HTR-8/SVneo (cell line): ENCODE measurements at places on chromosomes 16 and 17.

GRCh38 chr17:7253082-7253481 lies 1.1 kb downstream of the ELP5 start:
- no peak for DNase-seq

DNA sequence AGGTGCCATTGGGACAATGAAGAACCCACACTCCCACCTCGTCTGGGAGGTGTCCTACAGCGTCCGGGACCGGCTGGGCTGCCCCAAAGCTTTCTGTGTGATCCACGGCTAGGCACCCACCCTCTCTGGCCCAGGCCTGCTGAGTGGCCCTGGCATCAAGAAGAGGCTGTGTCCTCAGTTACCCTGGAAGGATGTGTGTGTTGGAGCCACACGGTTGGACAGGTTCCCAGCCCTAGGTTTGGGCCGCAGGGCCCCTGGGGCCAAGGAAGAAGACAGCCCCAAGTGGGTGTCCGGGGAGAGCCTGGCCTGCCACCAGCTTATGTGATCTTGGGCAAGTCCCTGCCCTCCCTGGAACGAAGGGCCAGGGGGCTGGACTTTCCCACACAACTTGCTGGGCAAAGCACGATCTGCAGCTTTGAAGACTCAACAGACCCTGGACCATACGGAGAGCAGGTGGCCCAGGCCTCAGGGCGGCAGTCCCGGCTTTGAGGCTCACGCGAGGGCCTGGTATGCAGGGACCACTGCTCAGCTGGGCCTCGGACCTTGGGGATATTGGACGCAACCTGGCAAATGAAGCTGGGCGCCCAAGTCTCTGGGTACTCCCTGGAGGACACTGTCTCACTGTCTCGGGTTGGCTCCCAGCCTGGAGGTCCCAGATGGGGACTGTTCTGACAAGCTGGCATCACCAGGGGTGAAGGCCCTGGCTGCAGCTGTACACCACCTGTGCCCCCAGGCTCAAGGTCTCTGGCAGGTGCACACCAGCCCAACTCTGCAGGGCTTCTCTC lies 17.5 kb downstream of the MYBBP1A start:
- DNase-seq: no peak

GRCh38 chr16:50501986-50502615 lies 46.1 kb upstream of the NKD1 start:
- DNase-seq: no peak

- DNase-seq: peak; percentile 74
Measured at GRCh38 chr17:45302649-45303173, 14.1 kb downstream of the MAP3K14 start.

DNA sequence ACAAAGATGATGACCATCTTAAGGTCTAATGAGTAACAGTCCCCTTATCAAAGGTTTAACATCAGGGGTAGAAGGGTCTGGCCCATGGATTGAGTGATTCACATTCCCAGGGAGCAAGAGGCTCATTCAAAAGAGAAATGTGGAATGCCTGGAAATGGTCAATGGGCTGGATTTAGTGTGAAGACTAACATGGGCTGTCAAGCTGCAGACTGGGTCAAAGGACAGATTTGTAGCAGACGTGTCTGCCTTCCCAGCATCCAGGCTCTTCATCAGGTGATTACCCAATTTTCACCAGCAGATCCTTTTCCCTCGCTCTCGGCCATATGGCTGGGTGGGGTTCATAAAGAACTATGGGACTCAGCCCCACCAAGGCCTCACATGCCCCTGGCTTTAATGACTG lies 26.8 kb downstream of the DCUN1D3 start:
- no peak for DNase-seq

- no peak for DNase-seq
Measured at GRCh38 chr16:14372471-14372870, 257.6 kb downstream of the PARN start.

GRCh38 chr16:66935314-66936011 lies at the start of gene CES2:
Gene CES2, plus strand, starts transcription at chr16:66935516. Its CDS starts 120 bp downstream, at chr16:66935636.
- peak; percentile 64 for DNase-seq

DNA sequence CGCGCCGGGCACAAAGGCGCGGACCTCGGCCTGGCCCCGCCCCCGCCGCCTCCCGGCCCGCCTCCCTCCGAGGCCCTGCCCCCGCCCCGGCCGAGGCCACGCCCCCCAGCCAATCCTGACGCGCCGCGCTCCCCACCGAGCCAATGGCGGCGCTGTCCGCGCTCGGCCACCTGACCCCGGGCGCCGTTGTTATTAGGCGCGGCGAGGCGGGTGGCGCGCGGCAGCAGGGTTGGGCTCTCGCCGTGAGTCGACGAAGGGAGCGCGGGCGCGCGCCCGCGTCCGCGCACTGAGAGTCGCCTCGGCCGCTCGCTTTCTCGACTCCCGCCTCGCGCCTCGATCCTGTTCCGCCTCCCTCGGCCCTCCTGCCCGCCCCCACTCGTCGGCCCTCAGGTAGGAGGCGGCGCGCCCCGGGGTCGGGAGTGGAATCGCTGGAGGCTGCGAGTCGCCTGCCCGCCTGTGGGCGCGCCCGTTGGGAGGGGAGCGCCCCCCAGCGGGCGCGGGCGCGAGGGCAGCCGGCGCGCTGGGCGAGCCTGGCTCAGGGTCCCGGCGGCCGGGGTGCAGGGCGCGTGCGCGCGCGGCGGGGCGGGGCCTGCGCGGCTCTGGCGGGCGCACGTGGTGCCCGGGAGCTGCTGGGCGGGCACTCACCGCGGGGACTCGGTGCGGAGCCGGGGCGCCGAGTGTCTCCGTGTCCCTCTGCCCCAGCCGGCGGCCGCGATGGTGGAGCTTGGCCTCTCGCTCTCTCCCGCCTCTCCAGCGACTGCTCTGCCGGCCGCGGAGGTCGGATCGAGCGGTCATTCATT lies 405 bp upstream of the CBLN1 start:
- no peak for DNase-seq

DNA sequence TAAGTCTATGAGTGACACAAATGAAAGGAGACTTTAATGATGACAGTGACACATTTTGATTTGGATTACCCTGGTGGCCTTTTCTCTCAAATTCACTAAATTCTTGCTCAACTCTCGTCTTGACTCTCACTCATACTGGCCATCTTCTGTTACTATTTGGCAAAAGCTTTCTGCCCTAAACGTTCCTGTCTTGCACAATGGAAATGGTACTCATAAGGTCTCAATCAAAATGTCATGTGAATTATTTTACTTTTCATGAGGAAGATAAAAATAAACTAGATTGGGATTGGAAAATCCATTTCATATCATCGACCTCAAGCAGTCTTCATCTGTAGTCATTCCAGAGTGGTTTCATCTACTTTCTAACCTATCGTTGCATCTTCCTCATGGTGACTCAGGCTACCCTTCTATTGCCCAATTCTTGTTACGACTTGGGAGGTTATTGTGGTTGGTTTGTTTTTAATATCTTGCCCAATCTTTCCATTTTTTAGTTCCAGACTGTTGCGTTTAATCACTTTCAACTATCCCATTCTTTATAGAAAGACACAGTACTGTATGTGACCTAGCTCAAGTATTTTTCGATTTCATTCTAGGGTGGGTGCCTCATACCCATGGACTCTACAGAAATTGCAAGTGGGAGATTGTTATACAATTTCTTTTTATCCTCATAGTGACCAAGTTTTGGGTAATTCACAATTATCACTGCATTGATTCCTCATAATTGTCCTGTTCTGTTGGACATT lies 317.2 kb upstream of the KCNJ16 start:
- DNase-seq: no peak

- DNase-seq: peak; percentile 17
Measured at GRCh38 chr16:4115949-4116318, 308 bp downstream of the ADCY9 start.

GRCh38 chr17:65035704-65036103 lies 20.8 kb downstream of the GNA13 start:
- no peak for DNase-seq

DNA sequence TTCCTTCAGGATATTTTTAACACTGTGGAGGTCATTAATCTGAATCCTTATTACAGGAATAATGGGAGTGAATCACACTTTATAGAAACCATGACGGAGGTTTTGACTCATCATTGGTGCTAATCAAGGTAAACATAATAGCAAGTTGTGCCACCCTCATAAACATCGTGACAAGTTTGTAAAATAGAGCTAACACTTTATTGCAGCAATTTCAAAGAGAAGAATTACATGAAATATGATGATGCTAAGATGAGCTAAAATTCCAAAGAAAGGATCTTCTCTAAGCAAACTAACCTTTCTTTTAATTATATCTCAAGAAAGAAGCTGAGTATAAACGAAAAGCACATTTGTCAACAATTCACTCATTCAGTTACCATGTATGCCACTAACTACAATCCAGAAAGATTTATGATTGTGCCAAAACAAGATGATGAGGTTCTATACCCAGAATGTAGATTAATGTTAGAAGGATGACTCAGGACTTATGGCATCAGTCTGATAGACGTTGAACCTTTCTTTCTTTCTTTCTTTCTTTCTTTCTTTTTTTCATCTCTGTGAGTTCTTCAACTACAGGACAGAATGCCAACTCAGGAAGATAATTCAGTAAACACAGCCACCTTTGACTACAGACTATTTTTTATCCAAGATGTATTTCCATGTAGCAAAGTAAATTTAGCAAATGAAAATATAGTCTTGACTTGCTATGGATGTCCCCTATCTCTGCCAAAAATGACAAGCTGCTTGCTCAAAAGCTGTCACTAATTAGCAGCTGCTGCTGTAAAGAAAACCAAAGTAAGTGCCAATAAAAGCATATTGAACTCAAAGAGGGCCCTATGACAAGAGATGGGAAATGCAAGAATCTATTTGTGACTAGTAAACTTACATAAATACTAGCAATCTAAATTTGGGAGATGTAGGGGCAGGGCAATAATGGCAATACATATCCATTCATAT lies 23.3 kb downstream of the STAT5B start:
- peak; percentile 59 for DNase-seq

- no peak for DNase-seq
Measured at GRCh38 chr16:52491216-52491615, 55.7 kb downstream of the TOX3 start.

- DNase-seq: no peak
Measured at GRCh38 chr16:81040842-81041241, 5.2 kb downstream of the ATMIN start.

- no peak for DNase-seq
Measured at GRCh38 chr17:34156401-34156740, 98.7 kb upstream of the CCL2 start.

GRCh38 chr17:46033392-46033791 lies 34.3 kb downstream of the STH start:
- DNase-seq: no peak

GRCh38 chr17:62967205-62967529 lies 1.1 kb downstream of the TANC2 start:
- DNase-seq: no peak

DNA sequence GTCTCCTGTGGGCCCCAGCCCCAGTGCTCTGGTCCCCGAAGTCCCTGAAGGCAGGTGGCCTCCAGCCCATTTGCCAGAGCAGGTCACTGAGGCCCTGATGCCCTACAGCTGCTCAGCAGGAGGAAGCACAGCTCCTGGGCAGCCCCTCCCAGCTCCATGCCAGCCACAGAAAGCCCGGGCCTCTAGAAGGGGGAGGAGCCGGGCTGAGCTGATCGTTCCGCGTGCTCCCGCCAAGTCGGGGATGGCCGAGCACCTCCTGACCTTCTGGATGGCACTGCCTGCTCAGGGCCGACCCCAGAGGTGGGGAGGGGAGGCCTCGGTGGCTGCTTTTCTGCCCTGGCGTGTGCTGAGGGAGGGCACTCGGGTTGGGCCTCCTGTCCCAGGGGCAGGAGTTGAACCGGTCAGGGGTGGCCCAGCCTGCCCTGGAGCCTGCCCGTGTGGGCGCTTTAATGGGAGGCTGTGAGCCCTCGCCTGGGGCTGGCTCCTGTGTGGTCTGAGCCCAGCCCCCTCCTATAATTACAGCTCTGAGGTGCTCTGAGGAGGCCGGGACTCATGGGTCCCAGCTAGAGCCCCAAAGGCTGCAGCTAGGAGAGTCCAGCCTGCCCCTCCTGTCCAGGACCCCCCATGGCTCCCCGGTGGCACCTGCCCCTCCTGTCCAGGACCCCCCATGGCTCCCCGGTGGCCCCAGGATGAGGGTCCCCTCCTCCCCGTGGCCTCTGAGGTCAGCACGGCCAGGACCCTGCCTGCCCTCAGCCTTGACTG lies 29.7 kb downstream of the ZFPM1 start:
- DNase-seq: no peak

- DNase-seq: no peak
Measured at GRCh38 chr16:55021595-55022475, 91.2 kb downstream of the IRX5 start.

- no peak for DNase-seq
Measured at GRCh38 chr17:57916925-57917858, 38.0 kb downstream of the CUEDC1 start.

GRCh38 chr17:59221159-59221847 lies 992 bp downstream of the GDPD1 start:
- no peak for DNase-seq

- DNase-seq: peak; percentile 43
Measured at GRCh38 chr17:20156196-20157000, 147.2 kb downstream of the SPECC1 start.

- no peak for DNase-seq
Measured at GRCh38 chr17:58325289-58325726, 3.3 kb downstream of the TSPOAP1 start.

- no peak for DNase-seq
Measured at GRCh38 chr16:20042848-20043247, 30.8 kb downstream of the GPR139 start.

- DNase-seq: peak; percentile 68
Measured at GRCh38 chr17:59423137-59423724, 91.8 kb downstream of the YPEL2 start.

DNA sequence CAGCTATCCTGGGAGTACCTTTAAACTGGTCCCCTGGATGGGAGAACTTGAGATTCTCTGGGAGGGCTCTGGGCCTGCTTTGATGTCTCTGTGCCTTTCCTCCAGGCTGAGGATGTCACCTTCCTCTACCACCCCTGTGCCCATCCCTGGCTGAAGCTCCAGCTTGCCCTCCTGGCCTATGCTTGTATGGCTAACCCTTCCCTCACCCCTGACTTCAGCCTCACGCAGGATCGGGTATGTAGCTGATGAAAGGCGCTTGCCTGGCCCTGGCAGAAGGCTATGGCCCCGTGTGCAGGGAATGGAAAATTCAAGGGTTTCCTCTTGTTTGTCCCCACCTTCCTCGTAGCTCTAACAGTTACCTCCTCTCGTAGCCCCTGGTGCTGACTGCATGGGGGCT lies 3.0 kb downstream of the TP53I13 start:
- DNase-seq: no peak

- DNase-seq: no peak
Measured at GRCh38 chr17:4503283-4504025, 4.8 kb downstream of the SPNS2 start.
